ENCODE measurements at places on chromosomes 5 and 9.
A peak's percentile ranks its signal among the peaks of the same experiment; 100 is the strongest.

DNA sequence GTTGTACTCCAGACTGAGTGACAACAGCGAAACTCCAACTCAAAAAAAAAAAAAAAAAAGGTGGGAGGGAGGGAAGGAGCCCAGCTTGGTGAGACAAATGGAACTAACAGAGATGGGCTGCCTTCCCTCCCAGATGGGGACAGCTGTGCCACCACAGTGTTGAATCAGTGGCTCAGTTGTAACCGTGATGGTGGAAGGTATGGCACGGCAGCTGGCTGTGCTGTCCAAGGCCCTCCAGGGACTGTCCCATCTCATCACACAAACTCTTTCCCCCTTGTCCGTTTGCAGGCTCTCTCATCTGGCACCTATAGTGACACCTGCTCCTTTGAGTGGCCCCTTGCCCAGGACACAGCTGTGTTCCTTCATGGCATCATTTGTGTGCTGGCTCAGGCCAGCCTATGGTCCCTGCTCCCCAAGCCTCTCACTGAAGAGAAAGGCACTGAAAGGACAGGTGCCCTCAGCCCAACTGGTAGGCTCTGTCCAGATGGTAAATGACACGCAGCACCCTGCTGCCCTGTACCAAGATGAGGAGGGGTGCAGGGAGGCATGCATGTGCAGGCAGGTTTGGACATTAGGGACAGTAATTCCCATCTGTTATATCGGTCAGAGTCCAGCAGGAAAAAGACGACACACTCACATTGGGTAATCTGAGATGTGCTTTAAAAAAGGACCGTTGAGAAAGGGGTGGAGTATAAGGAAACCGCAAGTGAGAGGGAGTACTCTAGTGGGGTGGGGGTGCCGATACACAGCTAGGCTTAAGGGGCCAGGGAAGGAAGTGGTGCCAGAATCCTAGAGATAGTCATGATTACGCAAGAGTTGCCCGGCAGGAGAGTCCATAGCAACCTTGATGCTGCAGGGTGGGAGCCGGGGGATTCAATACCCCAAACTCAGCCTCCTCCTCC is 4.3 kb downstream of the SMIM33 start:
- DNase-seq, result peak; percentile 74

DNA sequence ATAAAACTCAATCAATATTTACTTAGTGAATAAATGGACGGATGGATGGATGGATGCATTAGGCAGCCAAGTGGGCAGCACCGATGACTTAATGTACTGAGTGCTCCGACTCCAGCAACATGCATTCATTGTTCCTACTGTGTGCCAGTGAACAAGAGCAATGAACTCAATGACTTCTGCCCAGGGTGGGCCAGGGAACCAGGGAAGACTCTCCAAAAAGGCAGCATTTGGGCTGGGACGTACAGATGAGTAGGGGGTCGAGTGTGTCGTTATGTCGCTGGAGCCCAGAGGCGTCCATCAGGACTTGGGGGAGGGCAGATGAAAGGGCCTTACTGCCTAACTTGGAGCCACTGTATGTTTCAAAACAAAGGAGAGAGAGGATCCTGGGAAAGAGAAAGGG is 126.4 kb downstream of the KCNIP1 start:
- no peak for DNase-seq

GRCh38 chr9:106728860-106729259 is 134.1 kb upstream of the ZNF462 start:
- no peak for DNase-seq

DNA sequence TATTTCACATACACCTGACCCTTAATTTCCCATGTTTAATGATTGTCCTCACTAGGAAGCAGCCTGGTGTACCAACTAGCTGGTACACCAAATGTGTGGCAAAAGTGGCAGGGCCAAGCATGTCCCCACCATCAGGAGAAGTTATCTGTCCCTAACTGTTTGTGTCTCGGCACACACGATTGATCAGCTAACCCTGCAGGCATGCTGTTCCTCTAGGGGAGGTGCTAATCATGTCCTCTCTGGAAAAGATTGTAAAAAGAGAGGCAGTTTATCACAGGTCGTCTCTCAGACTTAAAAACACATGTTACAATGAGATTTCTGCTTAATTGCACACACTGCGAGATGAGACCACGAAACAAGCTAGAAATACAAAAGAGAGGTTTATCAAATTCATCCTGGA is 342.7 kb downstream of the DIRAS2 start:
- DNase-seq, result peak; percentile 45

DNA sequence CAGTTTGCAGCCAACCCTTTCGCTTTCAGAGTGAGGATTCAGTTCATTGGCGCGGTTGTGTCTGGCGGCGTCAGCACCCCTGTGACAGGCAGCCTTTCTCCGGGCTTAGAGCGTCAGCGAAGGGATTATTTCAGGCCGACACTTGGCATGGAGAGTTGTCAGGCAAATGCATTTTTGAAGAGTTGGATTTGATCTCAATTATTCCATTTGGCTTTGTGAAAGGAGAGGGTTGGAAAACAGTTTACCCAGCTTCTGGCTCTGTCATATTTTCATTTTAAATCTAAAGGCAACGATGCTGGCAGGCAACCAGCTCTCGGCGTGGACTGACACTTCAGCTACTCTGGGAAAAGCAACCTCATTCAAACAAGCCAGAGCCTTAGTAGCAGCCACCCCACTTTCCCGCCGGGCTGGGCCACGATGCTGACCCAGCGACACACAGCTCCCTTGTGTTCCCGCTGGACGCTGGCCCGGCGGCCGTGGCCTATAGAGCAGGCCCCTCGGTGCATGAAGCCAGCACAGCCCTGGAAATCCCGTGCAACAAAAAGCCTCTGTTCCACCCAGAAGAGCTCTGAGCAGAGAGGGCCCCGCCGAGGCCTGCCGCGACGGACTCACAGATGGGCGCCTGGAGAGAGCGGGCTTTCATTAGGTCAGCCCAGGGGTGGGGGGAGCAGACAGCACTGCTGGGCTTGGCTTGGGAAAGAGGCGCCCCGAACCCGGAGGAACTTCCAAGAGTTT is 28.9 kb upstream of the LPCAT1 start:
- peak; percentile 76 for DNase-seq

DNA sequence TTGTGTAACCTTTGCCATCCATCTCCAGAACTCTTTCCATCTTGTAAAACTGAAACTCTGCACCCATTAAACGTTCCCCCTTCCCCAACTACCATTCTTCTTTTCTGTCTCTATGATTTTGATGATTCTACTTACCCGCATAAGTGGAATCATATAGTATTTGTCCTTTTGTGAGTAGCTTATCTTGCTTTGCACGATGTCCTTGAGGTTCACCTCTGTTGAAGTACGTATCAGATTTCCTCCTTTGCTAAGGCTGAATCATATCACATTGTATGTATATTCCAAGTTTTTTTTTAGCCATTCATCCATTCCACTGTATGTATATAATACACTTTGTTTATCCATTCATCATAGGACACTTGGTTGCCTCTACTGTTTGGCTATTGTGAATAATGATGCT is 2.9 kb upstream of the RNF130 start:
- no peak for DNase-seq

DNA sequence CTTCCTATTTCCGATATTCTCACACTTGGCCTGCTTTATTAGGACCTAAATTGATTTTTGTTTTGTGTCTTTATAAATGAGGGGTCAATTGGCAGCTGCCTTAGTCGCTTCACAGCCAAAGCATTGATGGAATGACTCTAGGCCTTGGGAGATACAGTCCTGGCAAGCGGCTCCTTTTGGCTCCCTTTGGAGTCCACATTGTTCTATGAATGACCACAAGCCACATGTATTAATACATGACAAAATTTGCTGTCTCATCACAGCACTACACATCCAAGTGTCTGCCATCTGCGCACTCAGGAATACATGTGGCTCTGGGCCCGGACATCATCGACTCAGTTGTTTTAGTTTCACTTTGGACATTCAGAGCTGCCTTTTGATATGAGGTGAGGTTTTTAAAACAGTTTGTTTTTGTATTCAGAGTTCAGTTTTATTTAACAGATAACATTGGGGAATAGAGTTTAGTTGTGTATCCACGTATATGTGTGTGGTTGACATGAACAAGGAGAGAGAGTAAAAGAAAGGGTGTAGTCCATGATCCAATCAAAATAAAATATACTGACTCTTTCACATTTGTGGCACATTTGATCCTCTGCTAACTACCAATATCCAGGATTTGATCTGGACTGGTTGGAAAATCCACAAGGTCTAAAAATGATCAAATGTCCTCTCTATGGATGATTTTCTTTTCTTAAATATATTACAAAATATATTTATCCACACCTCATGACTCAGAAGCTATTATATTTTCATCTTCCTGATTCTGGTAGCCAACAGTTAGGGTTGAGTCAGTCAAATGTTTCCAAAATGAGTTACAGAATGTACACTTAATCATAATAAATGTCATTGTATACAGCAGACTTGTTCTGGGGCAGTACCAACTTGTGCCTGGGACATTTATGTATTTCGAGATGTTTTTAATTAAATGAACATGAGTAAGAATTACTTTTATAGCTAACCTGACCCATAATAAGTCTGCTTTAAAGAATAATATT is 114.0 kb upstream of the MTAP start:
- DNase-seq, result no peak

DNA sequence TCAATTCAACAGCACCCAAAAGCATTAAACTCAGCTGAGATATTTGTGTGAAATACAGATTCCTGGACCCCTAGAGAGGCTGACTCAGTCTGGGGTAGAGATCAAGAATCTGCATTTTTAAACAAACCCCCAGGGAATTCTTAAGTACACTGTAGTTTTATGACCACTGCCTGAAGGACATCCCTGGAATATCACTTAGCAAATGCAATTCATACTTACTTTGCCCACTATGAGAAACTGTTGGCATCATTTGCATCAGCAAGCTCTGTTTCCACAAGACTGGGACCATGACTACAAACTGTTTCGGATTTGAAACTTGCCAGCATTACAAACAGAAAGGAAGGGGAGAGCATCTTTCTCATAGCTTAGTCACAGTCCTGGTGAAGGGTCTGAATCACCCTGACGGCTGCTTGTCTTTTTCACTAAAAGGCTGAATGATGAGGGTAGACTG is 63.7 kb downstream of the MLLT3 start:
- DNase-seq, result no peak

DNA sequence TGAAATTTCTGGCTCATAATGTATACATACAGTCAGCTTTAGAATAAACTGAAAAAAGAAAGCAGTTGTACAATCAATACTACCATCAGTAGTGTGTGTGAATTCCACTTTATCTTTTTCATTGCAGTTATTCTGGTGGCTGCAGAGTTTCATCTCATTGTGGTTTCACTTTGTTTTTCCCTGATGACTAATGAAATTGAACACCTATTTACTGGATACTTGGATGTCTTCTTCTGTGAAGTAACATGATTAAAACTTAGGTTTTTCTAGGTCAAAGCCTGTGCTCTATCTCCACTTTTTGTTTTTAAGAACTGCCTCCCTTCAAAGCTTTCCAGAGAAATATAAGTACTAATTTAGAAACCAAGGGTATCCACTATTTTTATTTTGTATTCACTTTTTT is 174.3 kb downstream of the TRPM3 start:
- no peak for DNase-seq

GRCh38 chr9:137438591-137439157 is 2.5 kb downstream of the ENTPD8 start:
- no peak for DNase-seq

GRCh38 chr5:675871-676698 is 17.1 kb downstream of the TPPP start:
- DNase-seq, result peak; percentile 14

DNA sequence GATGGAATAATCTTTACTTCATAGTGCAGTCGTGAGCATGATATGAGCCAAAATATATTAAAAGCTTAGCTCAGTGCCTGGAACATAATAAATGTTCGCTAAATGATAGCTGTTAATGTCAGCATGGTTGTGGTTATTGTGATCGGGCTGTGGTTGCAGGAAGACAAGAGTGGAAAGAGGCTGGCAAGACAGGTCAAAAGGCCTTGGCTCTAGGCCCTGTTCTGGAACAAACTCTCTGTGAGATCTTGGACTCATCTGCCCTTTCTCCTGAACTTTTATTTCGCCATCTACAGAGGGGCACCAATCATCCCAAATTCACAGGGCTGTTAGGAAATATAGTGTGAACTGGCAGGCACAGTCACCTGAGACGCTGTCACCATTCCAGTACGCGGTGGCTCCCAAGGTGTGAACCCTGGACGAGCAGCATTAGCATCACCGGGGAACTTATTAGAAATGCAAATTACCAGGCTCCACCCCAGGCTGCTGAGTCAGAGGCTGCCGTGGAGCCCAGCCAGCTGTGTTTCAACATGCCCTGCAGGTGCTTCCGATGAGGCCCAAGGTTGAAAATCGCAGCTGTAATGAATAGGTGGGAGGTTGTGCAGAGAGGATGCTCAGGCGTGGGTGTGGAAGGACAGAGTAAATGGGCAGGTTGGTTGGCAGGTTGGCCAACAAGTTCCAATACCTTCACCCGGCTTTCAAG is 50.2 kb upstream of the SAP30L start:
- no peak for DNase-seq

DNA sequence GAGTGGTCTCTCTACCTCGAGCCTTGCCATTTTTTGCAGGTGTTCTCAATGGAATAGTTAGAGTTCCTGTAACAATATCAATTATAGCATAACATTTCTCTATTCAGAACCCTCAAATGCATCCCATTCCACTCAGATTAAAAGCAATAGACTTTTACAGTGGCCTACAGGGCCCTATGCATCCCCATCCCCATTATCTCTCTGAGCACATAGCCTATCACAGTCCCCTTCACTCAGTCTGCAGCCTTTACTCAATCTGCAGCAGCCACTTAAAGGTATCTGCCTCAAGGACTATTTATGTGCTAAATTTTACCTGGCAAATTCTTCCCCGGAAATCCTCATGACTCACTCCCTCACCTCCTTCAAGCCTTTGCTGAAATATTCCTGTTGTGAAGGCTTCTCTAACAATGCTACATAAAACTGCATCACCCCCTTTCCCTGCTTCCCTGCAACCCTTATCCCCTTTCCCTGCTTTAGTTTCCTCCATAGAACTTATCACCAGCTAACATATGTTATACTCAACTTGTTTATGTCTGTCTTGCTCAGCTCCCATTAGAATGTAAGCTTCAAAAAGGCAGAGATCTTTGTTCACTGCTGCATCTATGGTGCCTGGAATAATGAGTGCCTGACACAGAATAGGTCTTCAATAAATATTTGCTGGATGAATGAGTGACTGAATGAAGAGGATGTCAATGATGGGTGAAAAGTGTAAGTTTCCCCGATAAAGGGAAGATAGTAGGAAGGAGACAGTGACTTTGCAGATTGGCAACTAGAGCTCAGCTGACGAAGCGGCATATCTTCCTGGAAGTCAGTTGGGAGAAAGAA is 54.1 kb upstream of the ZNF366 start:
- DNase-seq, result no peak

Measured in WERI-Rb-1 (cell line).